CD4-positive, alpha-beta T cell treated with Interleukin-10 for 1 hour (primary cell): ENCODE measurements at places on chromosomes 16 and 17.

DNA sequence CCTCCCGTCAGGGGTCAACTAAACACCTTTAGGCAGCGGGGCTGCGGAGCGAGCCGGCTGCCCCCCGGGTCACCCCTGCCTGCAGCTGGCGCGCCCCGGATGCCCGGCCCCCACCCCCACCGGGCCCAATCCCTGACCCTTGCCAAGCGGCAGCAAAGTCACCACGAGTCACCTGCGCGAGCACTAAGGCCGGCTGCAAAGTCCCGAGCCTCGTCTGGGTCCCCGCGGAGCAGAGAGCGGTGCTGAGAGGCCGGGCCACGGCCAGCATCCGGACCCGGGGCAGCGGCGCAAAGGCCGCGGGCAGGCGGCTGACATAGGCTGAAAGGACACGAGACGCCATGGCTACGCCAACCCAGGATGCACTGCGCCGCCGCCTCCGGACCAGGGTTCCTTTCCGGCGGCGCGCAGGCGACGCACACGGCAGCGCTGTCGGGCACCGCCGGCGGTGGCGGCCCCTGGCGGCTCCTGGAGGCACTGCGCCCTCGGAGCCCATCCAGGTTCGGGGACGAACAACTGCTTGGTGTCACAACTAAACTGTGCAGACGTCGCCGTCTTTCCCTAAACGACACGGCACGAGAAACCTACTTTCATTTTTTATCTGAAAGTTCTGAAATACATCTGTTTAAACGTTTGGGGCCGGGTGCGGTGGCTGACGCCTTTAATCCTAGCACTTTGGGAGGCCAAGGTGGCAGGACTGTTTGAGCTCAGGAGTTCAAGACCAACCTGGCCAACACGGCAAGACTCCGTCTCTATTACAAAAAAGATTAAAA lies at the start of gene NDUFAB1:
NDUFAB1 (minus strand) TSS at position 366 of the 770 bp plus-strand sequence; CDS start at position 340, 26 bp downstream.
- DNase-seq: peak; percentile 92

DNA sequence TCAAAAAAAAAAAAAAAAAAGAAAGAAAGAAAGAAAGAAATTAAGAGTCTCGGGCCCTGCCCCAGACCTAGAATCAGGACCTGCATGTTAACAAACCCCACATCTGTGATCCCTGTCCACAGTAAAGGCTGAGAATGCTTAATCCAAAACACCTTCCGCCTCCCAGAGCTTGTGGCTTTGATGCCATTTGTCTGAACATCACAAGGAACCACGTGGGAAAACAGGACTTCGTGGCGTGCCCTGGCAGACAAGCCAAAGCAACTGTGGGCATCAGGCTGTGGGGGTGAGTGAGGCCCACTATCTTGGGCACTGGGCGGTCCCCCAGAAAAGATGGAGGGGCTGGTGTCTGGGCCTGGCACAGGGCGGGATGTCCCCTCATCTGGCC lies 173.4 kb upstream of the CIBAR2 start:
- DNase-seq: no peak

GRCh38 chr17:63932721-63933120 lies 590 bp upstream of the CD79B start:
- no peak for DNase-seq

DNA sequence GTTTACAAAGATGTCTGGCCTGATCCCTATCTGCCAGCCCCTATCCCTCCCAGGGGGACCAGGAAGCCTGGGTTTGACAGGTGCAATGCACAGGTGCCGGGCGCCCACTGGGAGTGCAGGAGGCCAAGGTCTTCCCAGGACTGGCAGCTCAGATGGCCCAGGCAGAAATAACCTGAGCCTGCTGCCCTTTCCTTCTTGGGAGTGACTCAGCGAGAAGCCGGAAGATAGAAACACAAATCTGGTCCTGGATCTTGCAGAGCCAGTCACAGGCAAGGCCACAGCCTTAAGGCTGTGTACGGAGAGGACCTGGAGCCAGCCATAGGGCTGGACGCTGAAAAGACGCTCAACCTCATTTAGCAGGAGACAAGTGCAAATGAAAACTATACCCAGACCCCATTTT lies 27.7 kb downstream of the GPR142 start:
- no peak for DNase-seq

- no peak for DNase-seq
These were observed 952 bp downstream of the BMERB1 start for GRCh38 chr16:15435216-15435864.

DNA sequence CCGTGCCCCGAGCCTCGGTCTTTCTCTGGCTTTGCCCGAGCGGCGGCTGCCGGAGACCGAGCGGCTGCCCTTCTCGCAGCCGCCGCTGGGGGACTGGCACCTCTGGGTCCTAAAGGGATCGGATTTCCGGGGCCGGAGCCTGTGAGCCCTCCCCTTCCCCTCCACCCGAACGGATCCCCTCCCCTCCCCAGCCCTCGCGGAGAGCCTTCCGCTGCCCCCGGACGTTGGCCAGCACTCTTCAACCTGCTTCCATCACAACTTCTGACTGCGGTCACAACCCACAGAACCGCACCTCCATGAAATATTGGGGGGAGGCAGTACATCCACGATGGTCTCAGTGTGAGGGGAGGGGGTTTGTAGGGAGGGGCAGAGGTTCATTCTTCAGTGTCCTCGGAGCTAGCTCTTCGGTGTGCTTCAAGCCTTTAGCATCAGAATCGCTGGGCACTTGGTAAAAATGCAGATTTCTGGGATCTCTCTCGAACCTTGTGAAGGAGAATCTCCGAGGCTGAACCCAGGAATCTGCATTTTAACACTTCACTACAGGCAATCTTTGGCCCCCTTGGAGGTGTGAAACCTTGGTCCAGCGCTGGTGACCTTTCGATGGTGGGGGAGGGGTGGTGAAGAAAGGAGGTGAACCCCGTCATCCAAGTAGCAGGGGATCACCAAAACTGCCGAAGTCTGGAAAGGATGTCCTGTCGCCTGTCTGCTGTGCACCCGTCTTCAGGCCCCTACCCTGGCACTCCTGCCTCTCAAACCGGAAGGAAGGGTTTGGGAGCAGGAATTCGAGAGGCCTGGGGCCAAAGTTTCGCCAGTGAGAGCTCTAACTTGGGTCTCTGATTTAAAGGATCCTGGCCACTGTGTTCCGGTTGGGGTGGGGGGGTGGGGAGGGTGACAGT lies 812 bp upstream of the PPP1R9B start:
- DNase-seq: peak; percentile 91

DNA sequence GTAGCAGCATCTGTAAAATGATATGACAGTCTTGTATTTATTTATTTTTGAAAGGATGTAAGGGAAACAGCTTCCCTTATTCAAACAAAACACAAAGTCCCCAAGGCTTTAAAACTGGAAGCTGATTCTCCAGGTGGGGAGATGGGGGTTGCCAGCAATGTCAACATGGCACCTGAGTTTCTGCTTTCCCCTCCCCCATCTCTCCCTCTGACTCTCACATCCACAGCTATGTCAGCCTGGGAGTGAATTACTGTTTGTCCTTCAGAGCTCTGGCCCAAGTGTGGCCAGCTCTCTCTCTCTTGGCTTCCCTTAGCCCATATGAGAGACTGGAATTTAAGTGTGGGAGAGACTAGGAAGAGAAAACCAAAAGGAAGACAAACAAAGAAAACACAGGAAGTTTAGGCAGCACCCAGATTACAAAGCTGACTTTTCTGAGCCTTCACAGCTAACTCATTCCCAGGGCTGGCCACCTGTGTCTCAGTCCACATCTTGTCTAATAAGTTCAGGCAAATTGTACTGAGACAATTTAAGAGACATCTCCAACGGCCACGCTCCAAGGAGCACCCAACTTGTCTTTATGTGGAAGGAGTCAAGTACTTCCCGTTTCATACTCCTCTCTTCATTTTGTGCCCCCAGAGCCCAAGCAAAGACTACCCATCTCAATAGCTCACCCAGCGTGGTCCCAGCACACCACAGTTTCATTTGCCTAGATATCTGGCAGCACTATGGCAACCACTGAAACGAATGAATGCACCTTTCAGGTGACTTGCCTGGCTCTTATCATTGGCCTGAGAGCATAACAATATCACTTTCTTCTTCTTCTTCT lies 69.2 kb downstream of the SOX9 start:
- DNase-seq: no peak

DNA sequence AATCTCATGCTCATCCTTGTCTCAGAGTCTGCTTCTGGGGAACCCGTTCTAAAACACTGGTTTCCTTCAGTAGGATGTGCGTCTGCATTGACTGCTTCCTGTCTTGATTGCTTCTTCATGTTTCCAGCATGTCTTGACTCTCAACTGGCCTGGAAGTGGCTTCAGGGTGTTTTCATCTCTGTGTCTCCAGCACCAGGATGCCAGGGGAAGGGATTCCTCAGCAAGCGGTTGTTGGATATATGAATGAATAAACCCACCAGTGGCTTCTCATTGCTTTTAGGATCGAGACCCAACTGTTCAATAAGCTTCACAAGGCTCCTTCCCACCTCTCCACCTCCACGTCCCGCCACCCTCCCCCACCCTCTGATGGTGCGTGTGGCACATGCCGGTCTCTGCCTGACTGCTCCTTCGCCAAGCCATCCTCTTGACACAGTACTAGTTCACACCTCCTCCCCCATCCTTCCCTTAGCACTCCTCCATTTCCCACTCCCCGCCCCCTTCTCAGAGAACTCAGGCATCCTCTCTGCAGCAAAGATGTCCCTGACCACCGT lies 14.1 kb upstream of the TNS4 start:
- peak; percentile 60 for DNase-seq

GRCh38 chr16:62022688-62023087 lies 13.6 kb downstream of the CDH8 start:
- no peak for DNase-seq

DNA sequence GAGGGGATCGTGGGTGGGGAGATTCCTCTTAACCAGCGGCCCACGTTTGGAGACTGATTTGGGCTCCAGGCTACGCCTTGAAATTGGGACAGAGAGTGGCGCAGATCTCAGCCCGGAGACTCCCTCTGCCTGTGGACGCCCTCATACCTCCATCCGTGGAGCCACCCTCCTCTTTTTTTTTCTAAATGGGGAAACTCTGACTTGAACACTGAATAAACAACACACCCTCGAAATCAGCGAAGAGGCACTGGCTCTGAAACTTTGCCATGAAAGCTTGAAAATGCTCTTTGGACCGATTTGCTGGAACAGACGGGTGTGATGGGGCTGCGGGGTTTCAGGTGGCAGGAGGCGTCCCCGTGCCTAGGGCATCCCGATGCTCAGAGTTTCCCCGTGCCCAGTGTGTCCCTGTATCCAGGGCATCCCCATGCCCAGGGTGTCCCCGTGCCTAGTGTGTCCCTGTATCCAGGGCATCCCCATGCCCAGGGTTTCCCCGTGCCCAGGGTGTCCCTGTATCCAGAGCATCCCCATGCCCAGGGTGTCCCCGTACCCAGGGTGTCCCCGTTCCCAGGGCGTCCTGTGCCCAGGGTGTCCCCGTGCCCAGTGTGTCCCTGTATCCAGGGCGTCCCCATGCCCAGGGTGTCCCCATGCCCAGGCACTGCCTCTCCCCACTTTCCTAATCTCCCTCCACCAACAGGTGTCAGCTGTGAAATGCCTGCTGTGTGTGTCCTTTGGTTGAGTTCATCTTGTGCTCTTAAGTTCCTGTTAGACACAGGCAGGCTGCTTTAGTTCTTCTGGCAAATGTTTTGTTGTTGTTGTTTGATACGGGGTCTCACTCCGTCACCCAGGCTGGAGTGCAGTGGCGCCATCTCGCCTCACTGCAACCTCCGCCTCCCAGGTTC lies 187.0 kb downstream of the SEC14L1 start:
- DNase-seq: no peak

GRCh38 chr16:24677388-24677787 lies 52.1 kb upstream of the TNRC6A start:
- no peak for DNase-seq

- DNase-seq: peak; percentile 79
These were observed 596 bp upstream of the PFN1 start for GRCh38 chr17:4948931-4949320.

DNA sequence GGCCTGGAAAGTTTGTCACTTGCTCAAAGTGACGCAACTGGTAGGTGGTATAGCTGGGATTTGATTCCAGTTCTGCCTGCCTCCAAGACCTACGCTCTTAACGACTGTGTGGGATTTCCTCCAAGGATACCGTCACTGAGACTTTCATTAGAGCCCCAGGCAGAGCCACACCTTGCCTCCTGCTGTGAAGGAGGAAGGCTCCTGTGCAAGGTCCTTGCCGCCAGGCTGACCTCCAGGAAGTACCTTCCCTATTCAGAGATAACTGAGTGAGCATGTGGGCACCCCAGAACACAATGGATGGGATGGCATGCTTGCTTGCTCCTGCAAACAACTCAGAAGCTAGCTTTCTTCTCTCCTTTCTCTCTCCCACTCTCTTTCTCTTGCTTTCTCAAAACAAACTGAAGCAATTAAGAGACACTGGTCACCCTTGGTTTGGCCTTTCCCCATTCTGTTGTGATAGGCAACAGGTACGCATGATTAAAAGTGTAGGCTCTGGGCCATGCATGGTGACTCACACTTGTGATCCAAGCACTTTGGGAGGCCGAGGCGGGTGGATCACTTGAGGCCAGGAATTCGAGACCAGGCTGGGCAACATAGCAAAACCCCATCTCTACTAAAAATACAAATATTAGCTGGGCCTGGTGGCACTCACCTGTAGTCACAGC lies 30.7 kb downstream of the CACNG3 start:
- no peak for DNase-seq

DNA sequence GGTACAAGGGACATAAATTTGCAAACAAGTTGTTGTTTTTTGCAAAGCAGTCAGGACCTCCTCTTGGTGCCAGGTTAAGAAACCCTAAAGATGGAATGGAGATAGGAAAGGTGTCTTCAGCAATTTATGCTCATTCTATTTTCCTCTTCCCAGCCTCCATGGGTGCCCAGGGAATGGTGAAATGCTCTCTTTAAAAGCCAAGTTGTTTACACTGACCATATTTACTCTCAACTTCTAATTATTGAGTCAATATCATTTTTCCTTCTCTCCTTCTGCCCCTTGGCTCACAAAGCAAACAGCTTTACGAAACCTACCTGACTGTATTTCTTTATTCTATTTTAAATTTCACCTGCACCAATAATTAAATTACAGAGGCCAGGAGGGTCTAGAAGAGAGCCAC lies 138.5 kb upstream of the IRX3 start:
- DNase-seq: no peak

DNA sequence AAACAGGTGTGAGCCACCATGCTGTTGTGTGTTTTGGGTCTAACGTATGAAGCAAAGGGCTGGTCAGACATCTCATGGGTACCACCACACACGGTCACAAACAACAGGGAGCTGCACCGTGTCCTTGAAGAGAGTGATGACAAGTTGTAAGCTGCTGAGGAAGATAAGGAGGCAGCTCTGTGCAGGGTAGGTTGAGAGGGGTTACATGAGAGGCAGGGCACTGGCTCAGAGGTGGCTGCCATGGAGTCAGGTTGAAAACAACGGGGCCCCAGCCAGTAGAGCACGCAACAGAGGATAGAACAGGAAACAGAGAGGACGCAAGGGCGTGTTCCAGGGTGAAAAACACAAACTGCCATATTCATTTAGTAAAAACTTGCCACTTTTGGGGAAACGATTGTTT lies 52.2 kb downstream of the TRARG1 start:
- DNase-seq: no peak
